T-helper 2 cell treated with Interferon-gamma antibody and Interleukin-4, amounts not matched to agents 5 μg/mL and 100 μg/mL, for 36 hours (primary cell): ENCODE measurements at places on chromosomes 1 and 21.

DNA sequence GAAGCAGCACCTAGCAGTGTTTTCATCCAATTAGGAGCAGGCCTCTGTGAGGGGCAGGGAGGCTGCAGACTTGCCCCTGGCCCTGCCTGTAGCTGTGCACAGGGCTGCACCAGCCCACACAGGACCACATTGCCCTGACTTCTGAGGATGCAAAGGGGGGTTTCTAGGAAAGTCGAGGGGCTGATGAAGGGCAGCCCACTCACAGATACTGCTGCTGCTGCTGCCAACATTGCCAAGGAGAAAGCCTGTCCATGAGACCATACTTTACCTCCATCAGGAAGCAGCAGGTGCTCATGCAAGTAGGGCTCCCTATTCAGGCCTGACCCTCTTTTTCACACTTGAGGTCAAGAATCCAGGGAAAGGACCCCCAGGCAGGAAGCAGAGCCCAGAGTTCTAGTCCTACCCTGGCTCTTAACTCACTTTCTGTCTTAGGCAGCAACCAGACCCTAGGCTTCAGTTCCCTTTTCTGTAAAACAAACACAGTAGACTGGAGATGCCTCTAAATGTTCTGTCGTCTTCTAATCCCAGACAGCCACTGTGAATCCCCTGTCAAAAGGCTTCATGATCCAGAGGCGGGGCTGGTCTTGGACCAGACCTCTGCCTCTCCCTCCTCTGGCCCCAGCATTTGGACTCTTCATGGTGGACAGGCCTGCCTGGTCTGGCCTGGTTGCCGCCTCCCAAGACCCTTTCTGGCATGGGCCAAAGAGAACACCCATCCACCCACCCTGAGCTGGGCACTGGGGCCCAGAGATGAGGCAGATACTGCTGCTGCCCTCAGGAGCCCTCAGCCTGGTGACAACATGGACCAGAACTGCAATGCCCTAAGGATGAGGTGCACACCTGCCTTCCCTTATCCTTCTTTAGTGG lies 120.2 kb downstream of the GLIS1 start:
- no peak for DNase-seq

GRCh38 chr1:26177182-26177684 lies at the start of gene CNKSR1:
TSS of gene CNKSR1 (plus strand) at chr1:26177491. CDS start at chr1:26177548, 57 bp downstream.
- no peak for DNase-seq

- DNase-seq = no peak
Measured at GRCh38 chr1:202959276-202959620, 1.1 kb upstream of the ADIPOR1 start.

- DNase-seq = no peak
Measured at GRCh38 chr21:27365394-27365793, 398.5 kb upstream of the ADAMTS5 start.

DNA sequence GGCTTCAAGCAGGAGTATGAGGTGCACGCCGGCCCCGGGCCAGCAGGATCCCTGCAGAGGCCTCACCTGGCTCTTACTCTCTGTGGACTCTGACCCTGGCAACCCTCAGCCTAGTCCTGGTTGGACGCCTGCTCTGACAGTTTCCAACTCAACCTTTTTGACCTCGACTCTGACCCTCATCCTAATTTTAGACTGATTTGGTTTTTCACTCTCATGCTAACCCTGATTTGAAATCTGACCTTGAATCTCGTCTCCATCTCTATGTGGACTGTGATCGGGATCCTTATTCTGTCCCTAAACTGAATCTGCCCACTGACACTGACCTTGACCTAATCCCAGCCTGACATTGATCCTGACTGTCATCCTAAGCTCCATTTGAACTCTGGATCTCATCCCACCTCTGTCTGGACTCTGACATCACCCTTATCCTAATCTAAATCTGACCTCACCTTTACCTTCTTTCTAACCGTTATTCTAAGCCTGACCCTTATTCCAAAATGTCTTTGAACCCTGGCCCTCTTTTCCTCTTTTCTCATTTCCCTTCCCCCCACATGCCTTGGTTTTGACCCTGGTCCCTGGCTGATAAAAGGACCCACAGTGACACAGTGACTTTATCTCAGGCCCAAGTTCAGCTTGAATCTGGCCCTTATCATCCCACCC lies 67.8 kb downstream of the PTPRU start:
- no peak for DNase-seq

DNA sequence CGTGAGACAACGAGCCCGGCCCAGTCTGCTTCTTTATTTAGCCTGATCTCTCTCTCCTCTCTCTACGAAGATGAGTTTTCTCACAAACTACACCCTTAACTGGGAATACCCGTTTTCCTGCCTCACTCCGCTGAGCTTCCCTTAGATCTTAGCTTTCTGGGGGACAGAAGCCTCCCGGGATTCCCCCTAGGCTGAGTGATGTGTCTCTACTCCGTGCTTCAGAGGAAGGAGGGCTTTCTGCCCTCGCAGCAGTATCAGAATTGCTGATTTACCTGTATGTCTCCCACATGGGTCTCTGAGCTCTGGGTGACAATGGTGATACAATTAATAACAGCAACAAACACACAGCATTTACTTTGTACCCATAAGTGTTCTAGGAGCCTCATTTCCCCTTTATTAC lies 1.0 kb downstream of the ZBTB17 start:
- DNase-seq = no peak
